ENCODE measurements at places on chromosomes 13 and 19.
A peak's percentile ranks its signal among the peaks of the same experiment; 100 is the strongest.

DNA sequence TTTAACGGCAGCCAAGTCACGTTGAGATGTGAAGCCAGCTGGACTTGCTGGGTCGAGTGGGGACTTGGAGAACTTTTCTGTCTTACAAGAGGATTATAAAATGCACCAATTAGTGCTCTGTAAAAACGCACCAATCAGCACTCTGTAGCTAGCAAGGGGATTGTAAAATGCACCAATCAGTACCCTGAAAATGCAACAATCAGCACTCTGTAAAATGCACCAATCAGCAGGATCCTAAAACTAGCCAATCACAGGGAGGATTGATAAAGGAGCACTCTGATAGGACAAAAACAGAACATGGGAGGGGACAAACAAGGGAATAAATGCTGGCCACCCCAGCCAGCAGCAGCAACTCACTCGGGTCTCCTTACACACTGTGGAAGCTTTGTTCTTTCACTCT lies 337.6 kb upstream of the SLITRK5 start:
- no peak for DNase-seq

DNA sequence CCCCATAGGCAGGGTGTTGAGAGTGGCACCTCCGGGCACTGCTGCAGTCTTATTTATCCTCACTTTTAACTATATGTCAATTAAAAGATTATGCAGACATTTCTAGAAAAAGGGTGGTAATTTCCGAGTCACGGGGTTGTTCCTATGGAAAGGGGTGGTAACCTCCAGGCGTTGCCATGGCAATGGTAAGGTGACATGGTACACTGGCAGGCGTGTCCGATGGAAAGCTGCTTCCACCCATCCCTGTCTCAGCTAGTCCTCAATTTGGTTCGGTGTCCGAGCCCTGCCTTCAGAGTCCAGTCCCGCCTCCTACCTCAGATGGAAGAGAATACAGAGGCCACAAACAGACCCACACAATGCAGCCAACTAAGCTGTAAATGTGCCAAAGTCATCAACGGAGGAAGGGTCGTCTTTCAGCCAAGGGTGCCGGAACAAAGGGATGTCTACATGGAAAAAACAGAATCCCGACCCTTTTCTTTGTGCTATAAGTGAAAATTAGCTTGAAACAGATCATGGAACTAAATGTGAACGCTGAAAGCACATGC lies 72.6 kb upstream of the C13orf46 start:
- DNase-seq, result no peak

DNA sequence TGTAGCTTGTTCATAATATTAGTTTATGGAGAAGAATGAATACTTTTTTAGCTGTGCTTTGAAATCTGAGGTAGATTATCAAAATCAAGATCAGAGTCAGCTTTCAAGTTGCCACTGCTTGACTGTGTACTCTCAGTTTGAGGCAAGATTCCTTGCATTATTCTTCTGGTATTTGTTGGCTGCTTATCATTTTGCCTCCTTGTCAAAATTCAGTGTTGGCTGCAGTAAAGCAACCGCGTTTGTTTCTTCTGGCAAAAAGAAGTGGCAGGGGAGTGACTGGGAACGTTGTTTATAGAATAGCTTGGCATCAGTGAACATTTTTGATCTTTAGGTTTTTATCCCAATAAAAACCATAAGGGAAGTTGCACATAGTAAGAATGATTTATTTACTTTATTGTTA lies 419.3 kb upstream of the GPC6 start:
- no peak for DNase-seq

DNA sequence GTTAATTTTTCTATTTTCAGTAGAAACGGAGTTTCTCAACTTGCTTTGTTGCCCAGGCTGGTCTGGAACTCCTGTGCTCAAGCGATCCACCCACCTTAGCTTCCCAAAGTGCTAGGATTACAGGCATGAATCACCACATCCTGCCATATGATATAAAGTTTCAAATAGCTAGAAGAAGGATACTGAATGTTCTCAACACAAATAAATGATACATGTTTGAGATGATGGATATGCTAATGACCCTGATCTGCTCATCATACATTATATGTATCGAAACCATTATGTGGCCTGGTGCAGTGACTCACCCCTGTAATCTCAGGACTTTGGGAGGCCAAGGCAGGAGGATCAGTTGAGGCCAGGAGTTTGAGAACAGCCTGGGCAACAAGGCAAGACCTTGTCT lies 11.5 kb downstream of the CIB3 start:
- DNase-seq, result no peak

DNA sequence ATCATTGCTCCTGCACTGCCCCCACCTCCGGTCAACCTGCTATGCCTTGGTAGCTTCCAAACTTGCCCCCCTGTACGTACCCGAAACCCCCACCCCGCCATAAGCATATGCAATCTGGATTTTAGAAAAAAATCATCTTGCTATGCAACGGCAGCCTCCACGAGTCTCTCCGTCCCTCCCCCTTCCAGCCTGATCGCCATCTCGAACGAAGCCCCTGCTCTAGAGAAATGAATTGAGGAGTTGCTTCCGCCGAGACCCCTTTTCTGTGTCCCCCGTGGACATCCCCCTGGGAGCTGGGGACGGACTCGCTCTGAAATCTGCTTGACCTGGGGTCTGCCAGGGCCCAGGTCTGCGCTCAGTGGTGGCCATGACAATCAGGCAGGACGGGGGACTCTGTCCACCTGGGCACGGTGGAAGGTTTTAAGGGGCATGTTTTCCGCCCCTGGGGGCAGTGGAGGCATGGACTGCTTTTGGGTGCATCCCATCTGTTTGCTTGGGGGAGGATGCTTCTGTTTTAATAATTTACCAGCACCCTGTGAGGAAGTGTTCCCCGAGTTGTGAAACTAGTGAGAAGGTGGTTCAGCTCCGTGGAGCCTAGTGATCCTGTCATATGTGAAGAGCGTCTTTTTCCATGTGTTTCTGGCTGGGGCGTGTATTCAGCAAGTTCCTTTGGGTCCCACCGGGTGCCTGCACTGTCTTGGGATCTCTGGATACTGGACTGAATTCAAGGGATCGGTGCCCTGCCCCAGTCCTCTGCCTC lies 1.0 kb downstream of the KDM4B start:
- DNase-seq, result no peak

- DNase-seq, result no peak
Observed at GRCh38 chr13:108566413-108567170, 62.8 kb upstream of the MYO16 start.

DNA sequence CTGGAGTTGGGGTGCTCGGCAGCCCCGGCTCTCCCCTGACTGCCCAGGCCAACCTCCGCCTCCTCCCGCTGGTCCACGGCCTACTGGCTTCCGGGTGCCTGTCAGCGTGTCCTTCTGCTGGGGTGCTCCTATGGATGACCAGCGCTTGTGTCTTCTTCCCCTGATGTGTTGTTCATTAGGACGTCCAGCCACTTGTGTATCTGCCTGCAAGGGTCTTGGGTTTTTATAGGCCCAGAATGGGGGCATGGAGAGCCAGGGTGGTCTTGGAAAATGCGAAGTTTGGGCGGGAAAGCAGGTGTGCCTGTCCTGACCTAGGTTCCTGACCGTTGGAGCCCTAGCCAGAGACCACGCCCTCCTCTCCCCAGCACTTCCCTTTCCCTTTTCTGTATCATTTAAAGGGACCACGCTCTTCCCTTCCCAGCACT lies 139.8 kb downstream of the SLITRK5 start:
- no peak for DNase-seq

DNA sequence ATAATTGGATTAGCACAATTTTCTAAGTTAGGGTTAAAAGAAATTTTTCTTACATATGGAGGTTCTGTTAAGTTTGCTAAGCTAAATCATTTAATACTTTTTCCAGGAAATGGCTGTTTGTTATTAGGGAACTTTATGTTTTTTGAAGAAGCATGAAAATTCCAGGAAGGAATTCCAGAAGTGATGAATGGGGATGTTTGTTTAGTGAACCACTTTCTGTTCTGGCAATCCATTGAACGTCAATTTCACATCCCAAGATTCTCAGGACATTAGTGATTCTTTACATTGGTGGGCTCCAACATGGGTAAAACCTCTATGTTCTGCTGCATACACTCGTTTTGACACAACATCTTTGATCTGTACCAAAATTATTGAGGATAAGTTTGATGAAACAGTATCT lies 534.4 kb downstream of the IRS2 start:
- DNase-seq, result no peak

GRCh38 chr19:51904331-51905165 lies at the start of gene ZNF649:
ZNF649 (minus strand) TSS chr19:51905017; CDS start chr19:51900107, 4,910 bp downstream.
- peak; percentile 87 for DNase-seq

DNA sequence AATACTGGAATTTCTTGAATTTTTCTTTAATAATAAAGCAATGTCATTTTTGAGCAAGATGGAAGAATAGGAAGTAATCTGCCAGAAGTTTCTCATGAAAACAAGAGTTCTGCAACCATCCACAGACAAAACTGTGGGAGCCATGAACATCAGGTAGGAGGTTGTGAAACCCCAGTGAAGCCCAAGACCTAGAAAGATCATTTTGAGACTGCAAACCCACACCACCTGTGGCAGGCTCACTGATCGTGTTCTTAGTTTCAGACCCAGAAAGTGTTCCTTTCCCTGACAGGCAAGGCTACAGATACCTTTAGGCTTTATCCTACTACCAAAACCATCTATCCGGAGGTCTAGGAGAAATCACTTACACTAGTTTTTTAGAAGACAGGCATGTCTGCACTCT lies 2189.8 kb upstream of the PCDH20 start:
- DNase-seq, result no peak

DNA sequence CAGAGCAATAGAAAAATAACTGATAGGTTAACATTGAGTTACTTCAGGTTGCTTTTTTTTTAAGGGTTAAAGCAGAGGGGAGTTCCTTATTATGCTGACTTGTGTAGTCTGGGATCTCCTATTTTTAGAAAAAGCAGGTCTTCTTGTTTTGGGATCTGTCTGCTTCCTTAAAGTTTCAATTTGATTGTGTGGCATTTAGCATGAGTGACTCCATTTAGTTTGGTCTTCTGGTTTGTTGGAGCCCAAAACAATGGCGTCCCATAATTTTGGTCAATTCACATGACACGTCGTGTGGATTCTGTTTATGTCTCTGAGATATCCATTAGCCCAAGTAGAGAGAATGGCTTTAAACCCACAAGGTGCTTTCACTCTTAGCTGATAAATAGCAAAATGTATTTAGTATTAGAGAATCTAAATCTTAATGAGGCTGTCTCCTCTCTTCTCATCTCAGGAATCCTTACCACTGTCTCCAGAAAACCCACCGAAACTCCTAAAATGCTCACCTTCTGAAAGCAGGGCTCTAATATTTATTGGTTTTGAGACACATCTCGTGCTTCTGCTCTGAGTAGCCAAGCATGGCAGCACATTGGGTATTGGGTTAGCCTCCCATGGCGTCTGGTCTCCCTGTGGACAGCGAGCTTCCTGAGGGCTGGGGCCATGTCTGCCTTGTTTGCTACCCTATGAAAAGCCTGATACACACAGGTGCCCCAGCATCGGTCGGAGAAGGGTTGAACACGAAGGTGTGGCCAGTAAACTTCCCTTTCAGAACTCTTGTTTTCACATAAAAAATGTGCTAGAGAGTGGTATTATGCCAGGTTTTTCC lies 67.2 kb upstream of the GPR183 start:
- no peak for DNase-seq

DNA sequence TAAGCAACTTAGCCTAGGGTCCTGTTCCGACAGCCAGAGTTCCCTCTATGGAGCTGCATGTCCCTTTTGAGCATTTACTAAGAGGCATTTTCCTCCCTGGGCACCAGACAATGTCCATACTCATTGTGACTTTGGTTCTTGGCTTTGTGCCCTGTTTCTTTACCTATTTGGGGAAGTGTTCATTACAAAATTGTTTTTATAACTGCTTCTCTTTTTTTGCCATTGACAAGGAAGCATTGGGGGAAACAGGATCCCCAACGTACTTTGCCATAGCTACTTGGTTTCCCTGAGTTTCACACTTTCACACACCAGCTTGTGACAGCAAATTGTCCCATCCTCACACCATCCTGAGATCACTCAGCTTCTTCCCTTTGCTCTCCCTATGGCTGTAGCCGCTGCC lies 81.1 kb upstream of the SIAH3 start:
- no peak for DNase-seq

DNA sequence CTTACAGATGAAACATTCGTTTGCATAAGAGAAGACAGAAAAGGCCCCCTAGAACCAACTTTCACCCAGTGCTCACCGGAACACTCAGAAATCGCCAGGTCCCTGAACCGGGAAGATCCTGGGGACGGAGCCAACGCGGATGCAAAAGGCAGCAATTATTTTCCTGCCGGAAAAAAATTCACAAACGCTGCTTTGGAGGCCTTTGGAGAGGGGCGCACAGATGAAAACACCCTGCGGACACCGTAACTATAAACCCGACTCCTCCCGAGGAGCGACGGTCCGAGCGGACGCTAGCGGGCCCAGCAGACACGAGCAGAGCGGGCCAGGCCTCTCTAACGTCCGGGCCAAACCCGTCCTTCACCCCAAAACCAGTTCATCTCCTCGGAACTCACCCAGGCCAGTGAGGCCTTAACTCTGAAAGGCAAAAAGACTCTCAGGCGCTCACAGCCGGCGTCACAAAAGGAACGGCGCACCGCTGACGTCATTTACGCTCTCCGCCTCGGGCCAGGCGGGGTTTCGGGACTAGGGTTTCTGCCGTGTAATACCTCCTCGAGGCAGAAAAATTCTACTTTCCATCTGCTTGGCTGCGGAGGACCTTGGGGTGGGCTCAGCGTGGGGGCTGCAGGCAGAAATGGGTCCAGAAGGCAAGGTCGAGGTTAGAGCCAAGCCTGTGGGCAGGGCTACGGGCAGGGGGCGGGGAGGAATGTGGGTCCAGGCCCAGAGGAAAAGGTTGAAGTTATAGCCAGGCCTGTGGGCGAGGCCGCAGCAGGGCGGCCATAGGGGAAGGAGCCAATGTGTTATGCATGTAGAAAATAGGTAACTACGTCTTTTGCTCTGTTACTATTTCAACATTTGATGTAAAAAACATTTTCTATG lies at the start of gene ZNF426:
TSS of gene ZNF426 (minus strand) at position 463 of the 876 bp plus-strand sequence. CDS start 2,413 bp downstream, outside the sequence.
- DNase-seq, result peak; percentile 89

GRCh38 chr19:35903550-35904179 lies 1.3 kb downstream of the HCST start:
- peak; percentile 91 for DNase-seq

GRCh38 chr13:75932636-75933035 lies 296.5 kb downstream of the LMO7 start:
- DNase-seq, result no peak

DNA sequence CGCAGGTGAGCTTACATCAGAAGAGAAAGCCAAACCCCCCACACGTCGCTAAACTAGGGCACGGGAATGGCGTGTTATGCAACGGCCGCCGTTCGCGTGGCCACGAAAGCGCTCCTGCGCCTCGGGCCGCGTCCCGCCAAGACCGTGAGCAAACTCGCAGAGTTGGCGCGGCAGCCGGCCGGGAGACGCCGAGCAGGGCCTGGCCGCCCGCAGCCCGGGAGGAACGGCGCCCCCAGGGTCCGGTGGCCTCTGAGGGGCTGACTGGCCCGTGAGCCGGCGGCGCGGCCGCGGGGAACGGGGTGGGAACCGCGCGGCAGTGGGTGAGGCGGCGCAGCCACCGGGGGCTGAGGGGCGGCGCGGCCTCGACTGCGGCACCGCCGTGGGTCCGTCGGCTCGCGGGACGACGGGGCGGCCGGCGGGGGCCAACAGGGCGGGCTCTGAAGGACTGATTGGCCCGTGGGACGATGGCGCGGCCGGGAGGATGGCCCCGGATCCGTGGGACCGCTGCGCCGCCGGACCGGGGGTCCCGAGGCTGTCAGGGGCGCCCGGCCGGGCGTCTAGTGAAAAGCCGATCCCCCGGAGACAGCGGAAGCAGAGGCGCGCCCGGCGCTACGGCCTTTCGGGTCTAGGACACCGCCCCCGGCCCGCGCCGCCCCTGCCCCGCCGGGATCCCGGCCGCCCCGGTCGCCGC lies 903 bp downstream of the LATS2 start:
- DNase-seq, result no peak

- no peak for DNase-seq
Observed at GRCh38 chr13:33875618-33876401, 57.9 kb downstream of the RFC3 start.

- DNase-seq, result no peak
Observed at GRCh38 chr13:41580345-41580744, 123.0 kb downstream of the RGCC start.
